Lung microvascular endothelial cell (primary cell): ENCODE measurements at places on chromosomes 4 and X.

GRCh38 chr4:2395584-2395983 lies 22.9 kb downstream of the ZFYVE28 start:
- no peak for DNase-seq

DNA sequence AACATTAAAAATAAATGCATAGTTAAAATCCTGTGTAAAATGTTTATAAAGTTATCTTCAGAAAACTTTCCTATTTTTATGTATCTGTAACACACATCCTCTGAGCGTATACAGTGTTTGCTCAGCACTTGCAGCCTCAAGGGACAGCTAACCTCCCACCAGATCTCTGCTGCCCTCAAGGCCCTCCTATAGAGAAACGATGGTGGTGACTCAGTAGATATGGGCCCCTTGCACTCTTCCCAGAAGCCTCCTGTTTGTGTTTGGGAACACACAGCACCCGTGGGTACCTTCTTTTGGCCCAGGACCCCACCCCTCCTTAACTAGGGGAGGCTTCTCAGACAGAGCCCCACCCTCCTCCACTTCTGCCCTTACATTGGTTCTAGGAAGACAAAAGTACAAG lies 26.7 kb downstream of the PJA1 start:
- no peak for DNase-seq

DNA sequence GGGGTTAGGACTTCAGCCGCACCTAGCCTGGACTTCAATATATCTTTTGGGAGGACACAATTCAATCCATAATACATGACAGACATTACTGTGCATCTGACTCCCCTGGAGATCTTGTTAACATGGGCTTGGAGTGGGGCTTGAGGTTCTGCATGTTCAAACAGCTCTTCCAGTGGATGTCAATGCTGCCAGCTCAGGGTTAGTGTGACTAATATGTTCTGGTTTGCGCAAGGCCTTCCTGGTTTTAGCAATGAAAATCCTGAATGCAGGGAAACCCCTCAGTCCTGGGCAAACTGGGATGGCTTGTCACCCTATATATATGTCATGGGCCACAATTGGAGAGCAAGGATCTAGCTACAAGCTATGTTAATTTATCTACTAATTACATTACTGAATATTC lies 2.7 kb upstream of the TSPAN7 start:
- no peak for DNase-seq

GRCh38 chr4:150647008-150647407 lies 65.1 kb downstream of the MAB21L2 start:
- no peak for DNase-seq

DNA sequence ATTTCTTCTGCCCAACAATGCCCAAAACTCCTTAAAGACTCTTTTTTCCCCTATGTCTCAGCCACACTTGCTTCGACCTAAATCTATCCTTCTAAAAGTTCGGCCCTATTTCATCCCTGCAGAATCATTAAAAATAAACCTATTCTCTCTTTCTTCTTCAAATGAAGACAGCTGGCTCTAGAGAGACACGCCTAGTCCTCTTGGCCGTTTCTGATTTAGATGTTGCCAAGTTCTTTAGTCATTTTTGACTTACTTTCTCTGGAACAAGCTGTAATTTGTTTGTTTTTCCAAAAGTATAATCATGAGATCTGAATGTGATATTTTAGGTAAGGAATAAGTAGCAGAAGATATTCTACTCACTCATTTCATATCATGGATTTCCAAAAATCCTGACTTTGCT lies 211.6 kb downstream of the CENPC start:
- no peak for DNase-seq

- DNase-seq: no peak
These were observed 1397.6 kb downstream of the FAM133A start for GRCh38 chrX:95071621-95072020.

DNA sequence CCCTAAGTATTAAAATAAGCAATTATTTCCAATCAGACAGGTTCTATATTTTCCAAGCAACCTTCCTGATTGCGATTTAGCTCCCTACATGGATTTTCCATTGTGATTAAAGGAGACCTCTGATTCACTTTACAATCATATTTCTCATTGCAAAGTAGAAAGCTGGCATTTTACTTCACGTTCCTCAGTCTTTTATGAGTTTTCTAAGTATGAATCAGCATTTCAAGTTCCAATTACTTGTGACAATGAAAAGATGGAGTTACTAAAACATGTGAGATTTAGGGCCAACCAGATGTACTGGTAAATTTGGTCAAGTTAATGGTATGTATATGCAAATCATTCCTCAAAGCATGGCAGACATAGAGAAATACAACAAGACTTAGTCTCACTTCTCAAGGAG lies 206.2 kb downstream of the KCNIP4 start:
- DNase-seq: no peak

DNA sequence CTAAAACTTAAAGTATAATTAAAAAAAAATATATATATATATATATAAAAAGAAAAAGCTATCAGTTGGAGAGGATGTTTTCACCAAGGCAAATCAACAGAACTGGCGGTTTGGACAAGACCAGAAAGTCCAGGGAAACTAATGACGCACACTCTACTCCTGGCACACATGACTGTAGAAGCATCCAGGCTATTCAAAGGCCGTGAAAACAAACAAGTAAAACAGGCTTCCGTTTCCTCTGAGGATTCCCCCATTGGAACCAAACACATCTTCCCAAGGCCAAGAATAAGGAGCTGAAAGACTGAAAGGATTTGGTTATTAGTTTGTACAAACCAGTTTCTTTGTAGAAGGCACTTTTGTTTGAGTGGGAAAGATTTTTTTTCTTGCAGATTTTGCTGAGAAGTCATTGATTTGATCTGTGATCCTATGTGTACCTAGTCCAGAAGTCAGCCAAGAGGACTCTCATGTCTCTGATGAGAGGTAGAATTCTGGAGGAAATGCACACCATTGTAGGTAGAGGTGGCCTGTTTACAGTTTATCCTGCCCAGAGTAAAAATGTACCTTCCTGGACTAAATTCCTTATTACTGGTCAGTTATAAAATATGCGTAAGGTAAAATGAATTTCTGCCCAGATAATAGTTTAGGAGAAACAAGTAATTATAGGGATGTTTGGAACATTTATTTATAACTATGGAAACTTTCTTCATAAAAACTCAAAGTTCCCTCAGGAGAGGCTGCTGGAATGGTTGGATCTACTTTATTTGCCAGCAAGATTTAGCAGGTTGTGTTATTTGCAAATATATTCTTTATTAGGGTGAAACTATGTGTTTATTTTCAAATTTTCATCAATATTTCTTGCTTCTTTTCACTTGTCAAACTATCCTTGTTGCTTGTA lies 66.5 kb downstream of the DMP1 start:
- peak; percentile 23 for DNase-seq

DNA sequence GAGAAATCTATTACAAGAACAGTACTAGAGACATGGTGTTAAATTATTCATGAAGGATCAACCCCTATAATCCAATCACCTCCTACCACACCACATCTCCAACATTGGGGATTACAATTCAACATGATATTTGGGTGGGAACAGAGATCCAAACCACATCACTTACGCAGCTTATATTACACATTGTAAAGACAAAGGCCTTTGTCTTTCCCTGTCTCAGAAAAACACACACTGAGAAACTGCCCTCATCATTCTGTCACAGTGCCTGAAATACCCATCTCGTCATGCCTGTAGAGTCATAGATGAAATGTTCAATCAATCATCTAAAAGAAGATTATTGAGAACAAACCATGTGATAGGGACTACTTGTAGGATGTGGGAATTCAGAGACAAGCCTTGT lies 558.8 kb upstream of the GRIA3 start:
- no peak for DNase-seq

DNA sequence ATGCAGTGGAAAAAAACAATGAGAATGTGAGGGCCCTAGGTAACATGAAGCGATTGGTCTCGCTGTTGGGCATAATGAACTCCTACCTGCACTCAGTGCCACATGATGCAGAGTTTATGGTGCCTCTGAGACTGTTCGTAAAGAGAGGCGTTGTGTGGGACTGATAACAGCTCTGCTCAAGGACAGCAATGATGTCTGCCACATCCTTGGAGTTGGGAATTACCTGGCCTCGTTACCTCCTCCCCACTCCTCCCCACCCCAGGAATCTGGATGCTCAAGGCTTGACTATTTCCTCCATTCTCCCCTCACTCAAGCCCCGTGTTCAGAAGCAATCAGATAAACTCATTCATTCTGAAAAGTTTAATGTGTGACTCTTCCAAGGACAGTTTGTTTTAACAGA lies 148.0 kb upstream of the JADE1 start:
- DNase-seq: no peak

GRCh38 chr4:12979797-12980196 lies 504.3 kb downstream of the RAB28 start:
- no peak for DNase-seq

- no peak for DNase-seq
These were observed 7.2 kb upstream of the C1QTNF7 start for GRCh38 chr4:15420642-15421041.

DNA sequence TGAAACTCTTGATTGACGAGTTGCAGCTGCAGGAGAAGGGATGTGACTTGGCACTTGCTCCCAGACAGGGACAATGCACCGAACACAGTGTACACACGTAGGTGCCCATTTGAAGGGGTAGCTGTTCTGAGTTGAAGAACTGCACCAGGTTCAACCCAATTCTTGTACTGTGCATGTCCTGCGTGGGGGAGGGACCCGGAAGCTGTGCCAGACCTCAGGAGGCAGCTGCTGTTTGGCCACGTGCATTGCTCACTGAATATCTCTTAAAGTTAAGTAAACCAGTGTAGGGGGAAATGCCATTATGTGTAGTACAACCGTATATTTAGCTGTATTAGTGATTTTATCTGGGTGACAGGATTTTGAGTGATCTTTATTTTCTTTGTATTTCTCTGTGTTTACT lies 12.0 kb upstream of the RBBP7 start:
- peak; percentile 20 for DNase-seq

- DNase-seq: no peak
These were observed 98.0 kb downstream of the SLC2A9 start for GRCh38 chr4:9923195-9923812.

- DNase-seq: no peak
These were observed 24.1 kb upstream of the MRFAP1 start for GRCh38 chr4:6616087-6616995.

DNA sequence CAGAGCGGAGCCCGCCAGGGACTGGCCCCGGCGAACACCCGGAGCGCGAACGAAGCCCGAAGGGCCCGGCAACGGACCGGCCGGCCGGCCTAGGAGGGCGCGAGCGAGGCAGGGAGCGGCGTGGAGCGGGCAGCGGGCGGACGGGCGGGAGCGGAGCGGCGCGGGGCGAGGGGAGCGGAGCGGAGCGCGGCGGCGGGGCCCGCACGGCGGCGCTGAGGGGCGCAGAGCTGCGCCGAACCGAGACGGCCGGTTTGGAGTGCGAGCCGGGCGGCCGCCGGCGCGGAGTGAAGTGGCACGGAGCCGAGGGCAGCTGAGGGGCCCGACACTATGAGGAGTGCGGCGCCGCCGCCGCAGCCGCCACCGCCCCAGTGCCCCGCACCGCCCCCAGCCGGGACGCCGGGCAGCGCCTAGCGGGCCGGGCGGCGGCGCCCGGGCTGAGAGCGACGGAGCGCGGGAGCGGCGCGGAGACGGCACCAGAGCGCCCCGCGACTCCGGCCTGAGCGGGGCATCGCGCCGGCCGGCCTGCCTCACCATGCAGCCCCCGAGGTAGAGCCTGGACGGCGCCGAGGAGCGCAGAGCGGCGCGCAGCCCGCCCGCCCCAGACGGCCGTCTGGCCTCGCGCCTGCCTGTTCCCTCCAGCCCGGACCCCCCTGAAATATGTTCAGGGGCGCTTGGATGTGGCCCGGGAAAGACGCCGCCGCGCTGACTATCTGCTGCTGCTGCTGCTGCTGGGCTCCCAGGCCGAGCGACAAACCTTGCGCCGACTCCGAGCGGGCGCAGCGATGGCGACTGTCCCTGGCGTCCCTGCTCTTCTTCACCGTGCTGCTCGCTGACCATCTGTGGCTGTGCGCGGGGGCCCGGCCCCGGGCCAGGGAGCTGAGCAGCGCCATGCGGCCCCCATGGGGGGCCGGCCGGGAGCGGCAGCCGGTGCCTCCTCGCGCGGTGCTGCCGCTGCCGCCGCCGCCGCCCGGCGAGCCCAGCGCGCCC lies 793 bp downstream of the NALF2 start:
- DNase-seq: no peak

- DNase-seq: no peak
These were observed 213.7 kb downstream of the FSTL5 start for GRCh38 chr4:161949946-161950725.

- DNase-seq: no peak
These were observed 114.0 kb upstream of the VEGFC start for GRCh38 chr4:176906709-176907108.

GRCh38 chrX:86946569-86946968 lies 571.0 kb upstream of the KLHL4 start:
- peak; percentile 39 for DNase-seq

GRCh38 chr4:53040851-53041250 lies 178.7 kb downstream of the RASL11B start:
- no peak for DNase-seq

DNA sequence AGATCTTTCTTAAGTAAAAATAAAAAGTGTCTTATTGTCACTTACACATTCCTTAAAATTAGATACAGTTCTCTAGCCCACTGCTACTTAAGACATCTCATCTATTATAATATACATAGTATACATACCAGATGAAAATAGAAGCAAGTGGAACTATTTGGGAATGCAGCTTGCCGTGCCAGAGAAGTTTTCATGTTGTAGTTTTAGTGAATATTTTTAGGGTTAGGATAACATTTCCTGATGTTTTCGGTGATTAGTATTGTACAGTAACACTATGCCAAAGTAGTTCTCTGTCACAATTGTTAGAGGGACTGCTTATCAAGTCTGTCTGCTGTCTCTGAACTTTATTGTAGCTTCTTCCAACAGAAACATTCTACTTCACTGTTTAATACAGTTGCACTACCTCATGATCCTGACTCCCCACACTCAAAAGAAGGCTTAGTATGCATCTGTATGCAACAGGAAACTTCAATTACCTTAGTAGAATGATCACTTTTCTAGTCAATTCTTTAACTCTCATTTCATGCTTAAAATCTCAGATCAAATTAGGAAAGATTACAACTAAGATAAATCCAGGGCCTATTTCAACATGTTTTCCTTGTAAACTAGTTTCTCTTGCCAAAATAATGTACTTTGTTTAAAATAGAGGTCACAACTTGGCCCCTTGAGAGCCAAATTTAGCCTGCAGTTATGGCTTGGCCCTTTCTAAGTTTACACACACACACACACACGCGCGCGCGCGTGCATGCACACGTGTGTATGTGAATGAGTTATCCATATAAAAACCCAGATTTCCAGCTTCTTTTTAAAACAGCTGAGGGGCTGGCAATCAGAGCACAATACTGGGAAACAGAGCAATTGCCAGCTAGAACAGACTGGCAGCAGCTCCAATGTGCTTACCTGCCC lies 42.3 kb upstream of the SRPX start:
- no peak for DNase-seq
